ENCODE measurements at places on chromosomes 12 and 14.
A peak's percentile ranks its signal among the peaks of the same experiment; 100 is the strongest.

DNA sequence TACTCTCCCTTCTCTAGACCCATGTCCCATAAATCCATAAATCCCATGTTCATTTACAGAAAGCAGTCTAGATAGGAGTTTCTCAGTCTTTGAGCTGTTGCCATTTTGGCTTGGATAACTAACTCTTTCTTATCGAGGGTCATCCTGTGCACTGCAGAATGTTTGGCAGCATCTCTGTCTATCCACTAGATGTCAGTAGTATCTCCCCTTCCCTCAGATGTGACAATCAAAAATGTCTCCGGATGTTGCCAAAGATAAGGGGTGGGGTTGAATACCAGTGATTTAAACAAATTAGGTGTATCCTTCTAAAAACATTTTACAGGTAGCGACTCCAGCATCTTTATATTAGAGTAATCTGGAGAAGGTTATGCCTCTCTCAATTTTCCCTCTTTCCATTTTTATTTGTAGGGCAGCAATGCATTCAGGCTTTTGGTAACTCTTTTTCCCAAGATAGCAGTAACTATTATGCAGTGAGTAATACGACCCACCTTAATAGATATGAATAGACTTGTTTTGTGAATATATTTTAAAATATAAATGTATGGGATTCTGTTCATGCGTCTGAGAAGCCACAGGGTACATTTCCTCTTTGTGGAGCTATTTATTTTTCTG, 100.7 kb downstream of the LRRK2 start:
- peak; percentile 38 for DNase-seq

DNA sequence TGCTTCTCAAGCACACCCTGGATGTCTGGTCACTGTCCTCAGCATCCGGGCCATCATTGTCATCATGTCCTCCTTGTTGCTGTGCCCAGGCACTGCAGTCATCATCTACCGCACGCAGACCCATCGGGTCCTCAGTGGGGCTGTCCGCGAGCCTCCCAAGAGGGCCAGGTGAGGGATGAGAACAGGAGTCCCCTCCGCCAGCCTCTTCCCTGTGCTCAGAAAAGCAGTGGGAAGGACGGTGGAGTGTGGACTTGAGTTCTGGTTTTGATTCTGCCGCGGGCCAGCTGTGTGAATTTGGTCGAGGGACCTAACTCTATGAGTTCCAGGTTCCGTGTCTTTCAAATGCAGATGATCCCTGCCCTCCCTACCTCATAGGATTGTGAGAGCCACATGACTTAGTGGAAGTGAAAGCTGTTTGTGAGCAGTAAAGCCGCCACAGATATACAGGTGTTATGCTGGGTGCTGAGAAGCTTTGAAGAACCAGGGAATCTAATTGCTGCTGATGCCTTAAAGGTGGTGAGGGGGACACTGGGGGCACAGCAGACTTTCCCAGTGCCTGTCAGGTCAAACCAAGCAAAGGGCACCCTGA, 122.9 kb upstream of the RAP1B start:
- no peak for DNase-seq

GRCh38 chr12:112711507-112711906, 80.0 kb upstream of the RPH3A start:
- DNase-seq, result no peak

- no peak for DNase-seq
Observed at GRCh38 chr14:85165094-85165493, 364.9 kb upstream of the FLRT2 start.

DNA sequence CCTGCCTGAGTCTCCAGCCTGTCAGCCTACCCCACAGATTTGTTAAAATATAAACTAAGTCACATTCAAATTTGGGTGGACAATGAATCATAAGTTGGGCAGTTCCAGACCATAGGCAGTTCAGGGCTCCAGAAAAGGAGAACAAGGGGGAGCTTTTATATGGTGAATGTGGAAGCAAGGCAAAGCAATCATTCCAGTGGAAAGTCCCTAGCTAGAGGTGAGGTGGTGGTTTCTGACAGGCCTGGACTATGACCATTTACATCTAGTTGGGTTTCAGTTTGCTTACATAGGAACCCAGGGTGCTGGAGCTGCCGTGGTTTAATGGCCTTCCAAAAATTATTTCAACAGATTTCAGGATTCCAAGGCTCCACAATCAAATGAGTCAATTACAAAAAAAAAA, 207.3 kb downstream of the AEBP2 start:
- DNase-seq, result no peak

DNA sequence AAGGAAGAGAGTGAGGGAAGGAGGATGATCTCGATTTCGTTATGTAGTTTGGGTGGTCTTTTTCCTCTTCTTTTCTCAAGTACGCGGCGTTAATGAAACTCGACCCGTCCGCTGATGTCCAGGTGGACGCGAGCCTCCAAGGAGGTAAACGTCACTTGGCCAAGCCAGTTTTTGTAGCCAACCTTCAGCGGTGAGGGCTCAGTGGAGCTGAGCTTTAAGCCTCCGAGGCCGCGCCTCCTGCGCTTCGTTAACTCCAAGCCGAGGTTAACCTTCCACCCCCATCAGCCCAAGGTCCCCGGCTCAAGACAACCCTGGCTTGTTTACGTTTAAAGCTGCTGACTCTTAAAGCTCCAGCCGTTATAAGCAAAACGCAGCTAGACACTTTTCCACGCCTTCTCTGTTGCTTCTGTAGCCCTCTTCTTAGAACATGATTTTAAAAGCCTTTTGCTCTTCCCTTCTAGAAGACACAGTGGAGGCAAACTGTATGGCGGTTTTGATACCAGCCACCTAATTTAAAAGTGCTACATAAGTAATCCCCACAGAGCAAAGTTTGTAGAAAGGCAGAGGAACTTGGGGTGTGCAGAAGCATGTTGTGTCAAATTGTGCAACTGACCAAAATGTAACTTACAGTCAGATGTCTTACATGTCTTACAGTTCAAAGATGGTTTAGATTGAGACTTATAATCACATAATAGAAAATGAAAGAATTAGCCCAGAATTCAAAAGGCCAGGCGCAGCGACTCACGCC, 923 bp upstream of the ITPR2 start:
- DNase-seq, result peak; percentile 37

GRCh38 chr12:97471194-97471593, 8.6 kb downstream of the RMST start:
- no peak for DNase-seq

DNA sequence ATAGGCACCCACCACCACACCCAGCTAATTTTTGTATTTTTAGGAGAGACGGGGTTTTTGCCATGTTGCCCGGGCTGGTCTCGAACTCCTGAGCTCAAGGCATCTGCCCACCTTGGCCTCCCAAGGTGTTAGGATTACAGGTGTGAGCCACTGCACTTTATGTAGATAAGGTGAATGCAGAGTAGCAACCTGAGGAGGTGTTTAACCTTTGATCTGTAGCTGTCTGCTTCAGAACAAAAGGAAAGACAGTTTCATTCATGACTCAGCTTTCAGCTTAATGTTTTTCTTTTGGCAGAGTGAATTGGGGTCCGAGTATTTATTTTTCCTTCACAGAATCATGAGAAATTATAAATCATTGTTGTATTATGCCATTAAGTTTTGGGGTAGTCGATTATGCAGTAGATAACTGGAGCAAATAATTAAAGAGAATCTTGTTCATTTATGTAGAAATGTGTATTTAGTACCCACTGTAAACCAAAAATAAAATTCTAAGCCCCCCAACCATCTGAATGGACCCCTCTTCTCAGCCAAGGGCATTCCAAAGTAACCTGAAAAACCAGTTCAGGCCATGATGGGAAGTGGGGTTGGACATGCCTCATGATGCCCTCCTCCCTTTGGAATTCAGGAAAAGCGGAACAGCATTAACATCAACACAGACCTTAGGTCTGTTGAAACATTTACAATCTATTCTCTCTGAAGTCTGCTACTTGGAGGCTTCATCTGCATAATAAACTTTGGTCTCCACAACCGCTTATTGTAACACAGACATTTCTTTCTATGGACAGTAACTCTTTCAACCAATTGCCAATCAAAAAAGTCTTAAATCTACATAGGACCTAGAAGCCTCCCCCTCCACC, 10.7 kb upstream of the STX2 start:
- no peak for DNase-seq

DNA sequence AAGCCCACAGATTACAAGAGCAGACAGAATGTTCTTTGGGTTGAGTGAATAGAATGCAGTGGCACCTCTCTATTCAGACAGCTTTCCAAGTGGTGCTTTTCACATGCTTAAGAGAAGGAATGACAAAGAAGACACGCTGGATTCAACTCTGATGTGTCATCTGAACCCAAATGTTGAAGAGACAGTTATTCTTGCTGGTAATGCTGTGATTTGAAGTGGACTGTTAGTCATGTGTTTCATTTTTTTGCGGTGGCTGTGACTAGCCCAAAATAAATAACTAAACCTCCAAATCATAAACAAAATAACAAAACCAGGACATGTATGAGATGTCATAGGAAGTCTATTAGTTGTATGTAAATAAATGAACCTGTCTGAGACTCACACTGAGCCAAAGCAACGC, 391.8 kb upstream of the PRICKLE1 start:
- DNase-seq, result no peak

DNA sequence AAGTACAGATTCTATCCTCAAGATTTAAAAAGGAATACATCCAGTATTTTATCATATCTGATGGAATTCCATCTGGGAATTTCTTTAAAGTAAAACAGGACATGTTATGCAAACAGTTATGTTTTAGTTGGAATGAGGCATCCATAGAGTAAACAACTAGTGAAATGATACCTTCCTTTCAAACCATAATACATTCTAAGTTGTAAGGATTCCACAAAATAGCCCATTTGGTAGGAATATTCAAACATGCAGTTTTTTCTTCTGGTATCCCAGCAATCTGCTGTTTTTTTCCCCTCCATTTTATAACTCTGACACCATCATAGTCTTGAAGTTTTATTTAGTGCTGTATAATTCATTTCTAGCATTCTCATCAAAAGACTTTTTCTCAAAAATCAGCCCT, 149.6 kb downstream of the ADAMTS20 start:
- DNase-seq, result no peak

DNA sequence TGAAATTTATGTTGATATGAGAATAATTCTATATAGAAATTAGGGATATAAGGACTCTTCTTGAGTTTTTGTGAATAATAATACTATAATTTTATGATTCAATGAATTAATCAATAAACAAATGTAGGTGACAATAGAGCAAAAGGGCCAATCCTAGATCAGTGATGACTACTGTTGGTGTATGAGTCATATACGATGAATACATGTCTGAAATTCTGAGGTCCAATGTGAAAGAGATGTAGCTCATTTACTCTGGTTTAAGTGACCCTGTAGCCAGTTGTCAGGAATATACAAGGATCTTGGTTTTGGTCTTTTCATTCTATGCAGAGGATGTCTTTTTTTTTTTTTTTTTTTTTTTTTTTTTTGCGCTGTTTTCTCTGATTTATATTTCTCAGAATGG, 72.1 kb upstream of the RTL1 start:
- no peak for DNase-seq

GRCh38 chr12:15550793-15551192, 228.5 kb downstream of the PTPRO start:
- DNase-seq, result no peak

DNA sequence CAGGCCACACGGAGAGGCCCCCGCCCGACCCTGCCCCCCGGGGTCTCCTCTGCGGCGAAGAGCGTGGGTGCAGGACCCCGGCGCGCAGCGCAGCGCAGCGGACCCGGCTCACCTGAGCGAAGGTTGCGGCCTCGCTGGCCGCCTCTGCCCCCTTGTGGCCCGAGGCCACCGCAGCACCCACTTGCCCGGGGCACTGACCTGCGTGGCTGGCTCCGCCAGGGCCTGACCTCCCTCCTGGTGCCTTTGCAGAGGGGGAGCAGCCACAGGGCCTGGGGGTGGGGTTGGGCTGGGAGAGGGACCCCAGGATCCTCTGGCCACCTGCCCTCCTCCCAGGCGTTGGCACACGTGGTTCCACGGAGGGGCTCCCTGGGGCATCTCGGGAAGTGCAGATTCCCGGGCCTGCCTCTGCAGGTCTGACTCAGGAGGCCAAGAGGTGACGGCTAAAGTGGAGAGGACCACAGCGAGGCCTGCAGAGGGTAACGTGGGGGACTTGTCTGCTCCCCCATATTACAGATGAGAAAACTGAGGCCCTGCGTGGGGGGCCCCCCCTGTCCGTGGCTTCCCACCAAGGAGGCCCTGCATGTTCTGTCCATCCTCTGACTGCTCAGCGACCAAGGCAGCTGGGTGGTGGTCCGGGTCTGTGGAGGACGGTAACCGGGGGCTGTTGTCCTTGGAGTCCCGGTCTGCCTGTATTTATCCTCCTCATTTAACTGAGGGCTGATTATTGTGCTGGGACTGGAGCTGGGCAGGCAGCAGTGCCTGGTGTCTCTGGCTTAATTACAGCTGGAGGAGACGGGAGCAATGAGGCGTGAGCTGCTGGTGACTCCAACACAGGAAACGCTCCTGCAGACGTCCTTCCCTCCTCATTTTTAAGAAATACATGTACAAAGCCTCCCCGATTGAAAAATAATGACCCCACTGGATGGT, 67.9 kb upstream of the BEGAIN start:
- peak; percentile 41 for DNase-seq

GRCh38 chr14:105050551-105050897, 14.7 kb downstream of the GPR132 start:
- DNase-seq, result no peak

DNA sequence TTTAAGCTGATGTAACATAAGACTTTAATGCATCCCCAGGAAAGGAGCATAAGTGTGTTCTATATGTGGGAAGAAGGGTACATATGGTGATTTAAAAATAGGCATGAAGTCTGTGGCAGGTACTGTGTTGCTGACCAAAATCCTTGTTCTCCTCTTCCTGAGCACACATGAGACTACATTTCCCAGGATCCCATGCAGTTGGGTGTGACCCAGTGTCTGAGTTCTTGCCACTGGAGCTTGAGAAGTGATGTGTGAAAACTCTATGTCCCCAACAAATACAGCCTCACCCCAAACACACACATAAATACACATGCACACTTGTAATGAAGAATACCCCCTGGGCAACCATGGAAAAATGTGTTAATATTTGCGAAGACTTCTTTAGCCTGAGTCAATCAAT, 8.5 kb upstream of the SMIM10L1 start:
- no peak for DNase-seq

DNA sequence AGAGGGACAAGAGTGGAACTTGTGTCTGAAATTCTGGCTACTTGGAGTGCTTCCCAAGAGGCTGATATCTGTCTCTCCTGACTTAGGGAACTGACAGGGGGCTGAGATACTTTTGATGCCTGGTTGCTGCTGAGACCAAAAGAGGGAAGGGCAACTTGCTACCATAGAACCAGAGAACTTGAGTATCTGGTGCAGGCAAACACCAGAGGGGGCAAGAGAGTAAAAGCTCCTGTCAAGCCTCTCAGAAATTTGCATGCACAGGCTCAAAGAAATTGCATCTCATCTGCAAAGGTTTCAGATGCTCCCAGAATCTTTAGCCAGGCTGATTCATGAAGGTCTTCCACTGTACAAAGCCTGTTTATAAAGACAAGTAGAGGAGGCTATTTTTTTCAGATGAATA, 391.3 kb upstream of the FOXG1 start:
- DNase-seq, result no peak

All from activated CD4-positive, alpha-beta T cell treated with anti-CD3 and anti-CD28 coated beads, Interleukin-2, Interleukin-6, amounts not matched to agents 100 ng/mL and 50 ng/mL, durations not matched to agents 16 hours and 8 hours (primary cell).